Islet precursor cell (in vitro differentiated cells): ENCODE measurements at places on chromosomes 5 and 9.
A peak's percentile ranks its signal among the peaks of the same experiment; 100 is the strongest.

DNA sequence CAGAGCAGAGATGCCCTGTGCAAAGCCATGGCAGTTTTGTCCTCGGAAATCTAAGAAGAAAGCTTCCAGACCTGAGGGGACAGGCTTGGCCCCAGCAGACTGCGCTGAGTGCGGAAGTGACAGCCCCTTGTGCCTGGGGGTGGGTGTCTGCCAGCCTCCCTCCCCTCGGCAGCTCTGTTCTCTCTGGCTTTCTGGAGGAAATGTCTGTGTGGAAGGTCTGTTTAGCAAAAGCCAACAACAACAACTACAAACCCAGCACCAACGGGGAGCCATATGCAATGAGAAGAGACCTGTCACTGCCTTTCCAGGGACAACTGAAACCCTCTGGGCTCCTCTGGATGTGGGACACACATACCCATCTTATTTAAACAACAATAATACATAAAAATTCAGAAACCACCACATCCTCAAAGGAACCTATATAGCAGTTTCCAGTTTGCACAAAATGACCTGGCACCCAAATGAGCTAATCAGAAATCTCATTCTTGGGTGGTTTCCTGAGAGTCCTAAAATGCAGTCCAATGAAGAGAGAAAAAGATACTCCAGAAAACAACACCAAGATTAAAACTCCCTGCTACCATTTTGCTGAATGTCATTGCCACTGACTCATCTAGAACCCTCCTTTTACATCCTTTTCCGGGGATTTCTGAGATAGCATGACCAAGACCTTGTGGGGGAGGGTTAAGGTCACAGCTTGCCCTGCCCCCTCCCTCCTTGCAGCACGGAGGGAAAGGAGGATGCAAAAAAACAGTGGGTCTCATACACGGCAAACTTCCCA lies 97.7 kb downstream of the AK8 start:
- DNase-seq = peak; percentile 45

- DNase-seq = no peak
These were observed 18.9 kb downstream of the TCF7 start for GRCh38 chr5:134133188-134133994.

DNA sequence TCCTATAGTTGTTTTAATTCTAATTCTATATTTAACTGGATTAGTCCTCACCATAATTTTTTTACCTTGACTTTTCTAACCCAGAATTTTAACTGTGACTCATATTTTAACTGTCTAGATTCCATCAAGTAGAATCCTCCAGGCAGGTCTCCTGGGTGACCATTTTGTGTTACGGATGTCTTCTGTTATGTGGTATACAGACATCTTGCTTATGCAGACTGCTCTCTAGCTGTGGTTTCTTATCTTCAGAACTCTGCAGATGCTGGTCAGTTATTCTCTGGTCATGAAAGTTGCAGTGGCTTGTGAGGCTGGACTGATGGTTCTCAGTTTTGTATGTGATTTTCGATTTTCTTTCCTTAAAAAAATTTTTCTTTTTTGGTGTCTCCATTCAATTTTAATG lies 139.4 kb downstream of the ATG10 start:
- peak; percentile 71 for DNase-seq

GRCh38 chr5:149356391-149356790 lies 1.5 kb upstream of the PCYOX1L start:
- no peak for DNase-seq

DNA sequence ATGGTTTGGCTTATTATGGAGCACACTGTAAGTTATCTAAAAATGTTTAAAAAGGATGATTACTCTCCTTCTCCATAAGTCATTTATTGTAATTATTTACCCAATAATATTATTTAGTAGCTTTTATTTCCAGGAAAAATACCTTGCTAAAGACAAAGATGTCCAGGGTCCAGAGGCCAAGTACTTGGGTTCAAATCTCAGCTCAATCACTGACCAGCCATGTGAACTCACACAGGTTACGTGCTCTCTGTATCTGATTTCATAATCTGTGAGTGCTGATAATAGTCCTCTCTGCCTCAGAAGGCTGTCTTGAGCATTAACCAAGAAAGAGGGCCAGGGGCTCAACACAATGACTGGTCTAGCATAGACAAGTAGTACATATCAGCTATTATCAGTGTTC lies 27.0 kb downstream of the ALDH1A1 start:
- DNase-seq = no peak

DNA sequence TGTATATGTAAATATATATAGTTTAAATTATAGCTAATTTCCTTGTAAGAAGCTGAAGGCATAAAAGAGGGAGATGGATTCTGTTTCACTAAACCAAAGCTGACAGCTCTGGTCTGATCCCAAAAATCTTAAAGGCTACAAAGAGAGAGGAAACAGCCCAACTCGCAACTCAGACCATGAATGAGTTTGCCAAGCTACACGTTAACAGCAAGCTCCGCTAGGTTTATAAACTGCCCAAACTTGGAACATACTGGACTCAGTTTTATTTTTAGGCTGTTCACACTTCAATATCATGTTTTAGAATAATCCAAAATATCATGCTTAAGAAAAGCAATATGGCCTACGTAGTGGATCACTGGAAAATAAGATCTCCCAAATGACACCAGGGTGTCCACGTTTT lies 318.3 kb upstream of the RPS23 start:
- DNase-seq = no peak

DNA sequence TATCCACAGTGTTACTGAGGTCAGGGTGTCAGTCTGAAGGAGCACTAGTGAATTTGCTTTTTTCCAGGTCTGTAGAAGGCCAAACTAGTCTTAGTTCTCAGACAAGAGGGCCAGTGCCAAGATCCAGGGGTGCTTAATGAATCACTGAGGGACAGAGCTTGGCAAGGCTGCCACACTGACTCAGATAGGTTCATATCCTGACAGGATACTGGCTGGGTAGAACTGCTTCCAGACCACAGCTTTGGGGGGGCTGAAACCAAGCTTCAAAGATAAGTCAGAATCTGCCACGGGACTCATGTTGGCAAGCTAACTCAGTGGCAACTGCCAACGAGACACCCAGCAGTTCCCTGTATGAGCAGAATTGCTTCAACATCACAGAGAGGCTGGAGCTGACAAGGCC lies 1125.4 kb downstream of the EFNA5 start:
- no peak for DNase-seq

DNA sequence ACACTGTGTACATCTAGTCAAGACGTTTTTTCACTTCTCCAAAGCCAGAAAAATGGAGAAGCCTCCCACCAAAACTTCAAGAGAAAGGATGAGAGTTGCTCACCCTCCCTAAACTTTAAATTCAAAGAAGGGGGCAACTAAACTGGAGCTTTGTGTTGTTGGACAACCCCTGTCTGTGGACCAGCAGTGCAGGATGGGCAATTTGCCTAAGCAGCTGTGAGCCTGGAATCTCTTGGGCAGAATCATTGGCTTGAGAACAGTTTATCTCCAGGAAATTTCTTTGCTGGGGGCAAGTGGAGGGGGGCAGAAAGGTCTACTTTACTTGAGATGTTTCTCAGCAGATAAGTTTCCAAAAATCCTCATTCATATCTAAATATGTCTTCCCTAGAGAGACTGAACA lies 151.8 kb downstream of the MUSK start:
- no peak for DNase-seq

DNA sequence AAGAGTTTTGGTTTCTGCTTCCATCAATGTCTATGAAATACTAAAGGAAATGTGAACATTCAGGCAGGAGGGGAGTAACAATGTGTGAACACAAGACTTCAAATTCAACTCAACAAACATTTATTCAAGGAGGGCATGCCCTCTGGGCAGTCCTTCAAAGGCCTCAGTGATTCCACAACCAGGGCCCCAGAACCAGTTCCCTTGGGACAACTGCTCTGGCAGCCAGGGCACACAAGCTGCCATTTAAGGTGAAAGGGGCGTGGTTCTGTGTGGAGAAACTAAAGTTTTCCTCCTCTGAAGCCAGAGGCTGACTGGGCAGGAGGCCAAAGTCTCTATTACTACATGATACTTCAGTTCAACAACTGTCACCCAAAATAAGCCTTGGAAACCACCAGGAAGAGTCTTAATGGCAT lies 3.2 kb downstream of the RBM18 start:
- DNase-seq = no peak

GRCh38 chr9:93166699-93167098 lies 17.2 kb upstream of the WNK2 start:
- no peak for DNase-seq

DNA sequence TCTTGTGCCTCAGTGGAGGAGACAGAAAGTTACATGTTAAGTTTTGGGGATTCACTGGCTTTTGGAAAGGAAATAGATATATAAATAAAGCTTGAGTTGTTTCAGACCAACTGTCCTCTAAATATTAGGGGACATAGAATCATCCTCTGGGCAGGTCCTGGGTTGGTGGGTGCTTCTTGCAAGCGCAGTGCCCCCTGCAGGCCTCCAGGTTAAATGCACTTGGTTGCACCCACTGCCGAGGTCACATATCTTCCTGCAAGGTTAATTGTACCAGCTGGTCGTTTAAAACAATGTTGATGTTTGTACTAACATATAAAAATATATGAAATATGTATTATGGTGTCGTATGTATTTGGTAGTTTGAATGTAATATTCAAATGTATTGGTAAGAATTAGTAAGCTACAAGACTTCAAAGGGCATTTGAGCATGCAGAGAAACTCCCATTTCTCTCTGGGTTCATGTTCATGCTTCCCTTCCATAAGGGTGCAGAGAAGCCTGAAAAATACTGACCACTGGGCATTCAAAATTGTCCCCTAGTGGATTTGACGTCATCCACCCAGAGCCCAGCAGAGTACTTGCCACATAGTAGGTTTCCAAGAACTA lies 87.0 kb downstream of the ZNF618 start:
- peak; percentile 66 for DNase-seq

- no peak for DNase-seq
These were observed 31.5 kb downstream of the STK10 start for GRCh38 chr5:172156541-172156994.
